ENCODE measurements at places on chromosomes 11 and 22.

DNA sequence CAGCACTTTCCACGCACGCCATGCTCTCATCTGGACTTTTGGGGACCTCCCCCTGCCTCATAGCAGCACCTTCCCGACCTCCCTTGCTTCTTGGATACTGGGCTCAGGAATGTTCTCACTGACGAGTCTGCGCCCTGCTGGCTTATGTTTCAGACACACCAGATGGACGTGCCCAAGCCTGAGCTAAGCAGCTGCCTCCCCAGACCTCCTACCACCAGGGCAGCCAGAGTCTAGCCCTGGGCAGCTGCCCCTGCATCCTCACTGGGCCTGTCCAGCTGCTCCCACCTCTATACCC is 13.2 kb upstream of the RGL4 start:
- no peak for DNase-seq

DNA sequence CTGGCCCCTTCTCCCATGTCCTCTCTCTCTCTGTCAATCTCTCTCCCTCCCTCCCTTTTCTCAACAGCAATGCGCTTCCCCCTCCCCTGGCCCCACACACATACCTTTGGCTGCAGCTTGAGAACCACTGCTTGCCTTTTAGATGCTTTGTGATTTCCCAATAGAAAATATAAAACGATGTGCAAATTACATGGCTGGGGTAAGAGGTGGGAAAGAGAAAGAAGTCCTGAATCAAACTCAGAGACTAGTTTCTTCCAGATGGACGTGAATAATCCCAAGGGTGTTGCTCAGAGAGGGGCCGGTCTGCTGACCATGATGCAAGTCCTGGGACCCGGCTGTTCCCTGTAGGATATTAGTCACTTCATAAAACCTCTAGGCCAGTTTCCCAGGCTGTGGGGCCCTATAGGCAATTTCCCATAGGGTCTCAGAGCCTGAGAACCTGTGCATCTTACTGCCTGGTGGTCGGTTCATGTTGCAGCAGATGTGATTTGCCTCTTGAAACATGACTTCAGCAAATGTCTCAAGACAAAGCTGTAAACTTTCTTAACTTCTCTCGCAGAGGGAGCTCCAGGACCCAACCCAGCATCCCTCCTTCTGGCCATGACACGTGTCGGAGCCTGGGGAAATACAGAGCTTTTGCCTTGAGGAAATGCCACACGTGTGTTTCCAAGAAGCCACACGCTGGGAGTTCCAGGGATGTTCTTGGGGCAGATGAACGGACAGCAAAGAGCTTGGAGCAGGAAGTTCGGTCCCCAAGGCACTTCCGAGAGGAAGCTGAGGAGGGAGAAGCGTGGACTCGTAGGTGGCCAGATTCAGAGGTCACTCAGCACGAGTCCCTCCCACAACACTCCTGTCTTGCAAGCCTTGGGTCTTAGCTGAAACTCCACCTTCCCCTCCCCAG is 34.5 kb upstream of the ETS1 start:
- no peak for DNase-seq

- DNase-seq = no peak
Observed at GRCh38 chr11:134561331-134561720, 149.3 kb upstream of the B3GAT1 start.

GRCh38 chr11:19398772-19399527 is 158.2 kb upstream of the E2F8 start:
- DNase-seq = no peak

- no peak for DNase-seq
Observed at GRCh38 chr22:19808873-19809478, 45.7 kb downstream of the GNB1L start.

- no peak for DNase-seq
Observed at GRCh38 chr22:37010174-37010573, 9.1 kb downstream of the TST start.

Data from activated naive CD4-positive, alpha-beta T cell treated with anti-CD3 and anti-CD28 coated beads, Interleukin-2, amount 50 U/mL, for 16 hours (primary cell).